Fibroblast of villous mesenchyme (primary cell): ENCODE measurements at places on chromosomes 1 and 21.

- DNase-seq = peak; percentile 44
Measured at GRCh38 chr1:241356519-241357365, at the start of gene RGS7. Gene RGS7 (minus strand): TSS chr1:241357205.

- DNase-seq = peak; percentile 70
Measured at GRCh38 chr1:7117399-7118281, 332.4 kb downstream of the CAMTA1 start.

GRCh38 chr21:25878344-25878743 is 143.6 kb downstream of the GABPA start:
- DNase-seq = peak; percentile 88

GRCh38 chr1:100552922-100553321 is 15.0 kb downstream of the GPR88 start:
- no peak for DNase-seq

GRCh38 chr1:219432191-219432606 is 180.7 kb downstream of the ZC3H11B start:
- no peak for DNase-seq

GRCh38 chr1:169802888-169803287 is 8.2 kb upstream of the METTL18 start:
- DNase-seq = no peak

- peak; percentile 70 for DNase-seq
Measured at GRCh38 chr1:229661022-229661877, 35.2 kb downstream of the URB2 start.

DNA sequence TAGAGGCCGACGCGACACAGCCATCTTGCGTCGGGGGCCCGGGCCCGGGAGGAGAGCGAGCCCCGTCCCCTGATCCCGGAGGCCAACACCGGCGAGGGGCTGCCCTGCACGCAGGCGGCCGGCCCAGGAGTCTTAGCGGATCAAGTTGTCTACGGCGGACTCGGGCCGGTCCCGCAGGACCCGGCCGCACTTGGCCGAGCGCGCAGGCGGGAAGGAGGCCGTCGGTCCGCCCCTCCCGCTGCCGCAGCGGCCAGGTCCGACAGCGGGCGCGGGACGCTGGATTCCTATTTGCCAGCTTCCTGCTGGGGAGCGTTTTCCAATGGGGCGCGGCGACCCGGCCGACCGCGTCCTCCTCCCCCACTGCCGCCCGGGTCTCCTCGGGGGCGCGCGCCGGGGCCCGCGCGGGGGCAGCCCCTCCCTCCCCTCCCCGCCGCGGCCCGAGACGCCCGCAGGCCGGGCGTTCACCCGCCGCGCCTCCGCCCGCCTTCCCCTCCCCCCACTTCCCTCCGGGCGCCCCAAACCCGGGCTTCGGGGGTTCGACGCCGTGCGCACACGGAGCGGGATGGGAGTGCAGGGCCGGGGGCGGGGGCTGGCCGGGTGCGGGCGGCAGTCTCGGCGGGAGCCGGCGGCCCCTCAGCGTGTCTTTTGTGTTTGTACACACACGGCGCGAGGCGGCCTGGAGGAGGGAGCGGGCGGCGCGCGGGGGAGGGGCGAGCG is 517 bp upstream of the H3-3A start:
- DNase-seq = peak; percentile 78

DNA sequence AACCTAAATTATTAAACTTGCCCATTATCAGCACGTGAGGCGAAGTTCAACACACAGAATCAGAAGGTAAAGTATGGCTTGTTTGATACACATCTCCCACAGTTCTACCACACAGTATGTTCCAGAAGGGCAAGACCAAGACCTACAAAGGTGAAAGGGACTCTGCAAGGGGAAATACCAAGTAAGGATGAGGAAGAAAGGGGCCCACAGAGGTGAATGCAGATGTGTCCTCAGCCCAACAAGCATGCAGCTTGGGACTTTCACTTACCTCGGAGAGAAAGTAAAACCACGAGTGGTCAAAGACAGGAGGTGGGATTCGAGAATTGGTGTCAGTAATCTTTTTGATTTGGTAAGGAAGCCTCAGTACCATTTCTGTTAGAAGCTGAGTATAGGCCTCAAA is 85.8 kb downstream of the UBR4 start:
- no peak for DNase-seq
